ENCODE measurements at places on chromosomes 13 and 19.
A peak's percentile ranks its signal among the peaks of the same experiment; 100 is the strongest.

- no peaks in the 10 kb centered on the region for H3K36me3 ChIP-seq
- H3K4me3 ChIP-seq = no peak overlapping the region
- no peak overlapping the region for H3K27ac ChIP-seq
Observed at GRCh38 chr13:48125794-48126228, 30.9 kb upstream of the MED4 start.

- no peak for DNase-seq
- H3K36me3 ChIP-seq = peaks cover 1% of the 10 kb centered on the region
- H3K4me3 ChIP-seq = no peak overlapping the region
- no peak overlapping the region for H3K27ac ChIP-seq
Observed at GRCh38 chr19:8881512-8881911, 49.3 kb downstream of the MBD3L1 start.

DNA sequence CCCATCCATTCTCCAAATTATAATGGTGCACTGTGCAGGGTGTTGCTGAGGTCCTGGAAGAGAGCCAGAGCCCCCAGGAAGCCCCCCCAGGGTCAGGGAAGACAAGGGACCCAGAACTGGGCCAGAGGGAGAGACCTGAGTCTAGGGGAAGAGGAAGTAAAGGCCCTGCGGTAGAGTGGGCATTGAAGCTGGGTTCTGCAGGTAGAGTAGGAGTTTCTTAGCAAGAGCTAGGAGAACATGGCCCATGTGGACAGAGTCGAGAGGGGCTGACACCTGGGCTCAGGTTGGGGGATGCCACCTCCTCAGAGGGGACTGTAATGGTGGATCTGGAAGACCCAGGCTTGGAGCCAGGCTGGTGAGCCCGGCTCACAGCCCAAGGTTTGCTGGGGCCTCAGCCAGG lies 17.0 kb upstream of the ONECUT3 start:
- no peak overlapping the region for H3K27ac ChIP-seq
- no peak for DNase-seq
- H3K4me3 ChIP-seq = no peak overlapping the region
- no peaks in the 10 kb centered on the region for H3K36me3 ChIP-seq
- H3K27me3 ChIP-seq = peaks cover 36% of the 10 kb centered on the region

DNA sequence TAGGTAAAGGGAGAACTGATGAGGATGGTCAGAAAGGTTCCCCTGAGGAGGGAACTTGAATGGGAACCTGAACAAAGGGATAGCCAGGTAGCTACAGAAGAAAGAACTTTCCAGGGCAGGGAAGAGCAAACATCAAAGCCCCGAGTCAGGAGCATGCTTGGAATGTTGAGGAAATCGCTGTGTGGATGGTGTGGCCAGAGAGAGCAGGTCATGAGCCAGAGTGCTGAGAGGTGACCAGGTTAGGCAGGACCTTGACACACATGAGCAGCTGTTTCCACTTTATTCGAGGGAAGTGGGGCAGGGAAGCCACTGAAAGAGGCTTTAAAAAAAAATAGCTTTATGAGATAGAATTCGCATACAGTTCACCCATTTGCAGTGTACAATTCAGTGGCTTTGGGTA lies 4.4 kb downstream of the RAB8A start:
- DNase-seq = no peak
- peaks cover 1% of the 10 kb centered on the region for H3K36me3 ChIP-seq
- H3K4me3 ChIP-seq = no peak overlapping the region
- H3K27me3 ChIP-seq = no peaks in the 10 kb centered on the region
- peak overlapping the region; percentile 58 for H3K27ac ChIP-seq
- peaks cover 7% of the 10 kb centered on the region for H3K4me1 ChIP-seq

- H3K4me3 ChIP-seq = no peak overlapping the region
- DNase-seq = no peak
- H3K4me1 ChIP-seq = no peaks in the 10 kb centered on the region
- no peaks in the 10 kb centered on the region for H3K27me3 ChIP-seq
- H3K36me3 ChIP-seq = peaks cover 59% of the 10 kb centered on the region
Observed at GRCh38 chr13:95937714-95938320, 115.4 kb downstream of the UGGT2 start.

- peaks cover 2% of the 10 kb centered on the region for H3K4me1 ChIP-seq
- DNase-seq = no peak
- no peak overlapping the region for H3K4me3 ChIP-seq
- H3K27me3 ChIP-seq = peaks cover 46% of the 10 kb centered on the region
- H3K27ac ChIP-seq = no peak overlapping the region
Observed at GRCh38 chr19:51779181-51779580, 15.8 kb upstream of the FPR3 start.

- no peaks in the 10 kb centered on the region for H3K4me1 ChIP-seq
- no peak for DNase-seq
- no peak overlapping the region for H3K27ac ChIP-seq
- peaks cover 10% of the 10 kb centered on the region for H3K36me3 ChIP-seq
Observed at GRCh38 chr13:90732049-90732448, 615.4 kb upstream of the MIR17HG start.

DNA sequence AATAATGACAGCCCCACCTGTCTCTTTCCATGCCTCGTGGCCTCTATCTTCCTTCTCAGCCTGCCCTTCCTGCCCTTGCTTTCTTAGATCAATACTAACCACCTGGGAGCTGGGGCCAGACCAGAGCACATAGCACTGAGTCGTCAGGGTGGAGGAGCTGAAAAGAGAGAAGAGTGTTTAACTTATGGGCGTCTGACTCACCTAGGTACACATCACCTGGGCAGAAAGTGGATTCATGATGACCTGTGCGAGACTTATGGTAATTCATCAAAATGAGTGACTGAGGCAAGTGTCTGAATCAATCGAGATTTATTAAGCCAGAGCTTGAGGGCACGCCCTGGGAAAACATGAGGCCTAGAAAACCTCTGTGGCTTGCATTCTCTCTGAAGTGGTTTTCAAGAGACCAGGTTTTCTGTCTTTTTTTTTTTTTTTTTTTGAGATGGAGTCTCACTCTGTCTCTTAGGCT lies 19.2 kb downstream of the CEACAM6 start:
- no peak overlapping the region for H3K4me3 ChIP-seq
- H3K36me3 ChIP-seq = peaks cover 3% of the 10 kb centered on the region
- no peaks in the 10 kb centered on the region for H3K27me3 ChIP-seq
- no peak overlapping the region for H3K27ac ChIP-seq
- no peaks in the 10 kb centered on the region for H3K4me1 ChIP-seq

DNA sequence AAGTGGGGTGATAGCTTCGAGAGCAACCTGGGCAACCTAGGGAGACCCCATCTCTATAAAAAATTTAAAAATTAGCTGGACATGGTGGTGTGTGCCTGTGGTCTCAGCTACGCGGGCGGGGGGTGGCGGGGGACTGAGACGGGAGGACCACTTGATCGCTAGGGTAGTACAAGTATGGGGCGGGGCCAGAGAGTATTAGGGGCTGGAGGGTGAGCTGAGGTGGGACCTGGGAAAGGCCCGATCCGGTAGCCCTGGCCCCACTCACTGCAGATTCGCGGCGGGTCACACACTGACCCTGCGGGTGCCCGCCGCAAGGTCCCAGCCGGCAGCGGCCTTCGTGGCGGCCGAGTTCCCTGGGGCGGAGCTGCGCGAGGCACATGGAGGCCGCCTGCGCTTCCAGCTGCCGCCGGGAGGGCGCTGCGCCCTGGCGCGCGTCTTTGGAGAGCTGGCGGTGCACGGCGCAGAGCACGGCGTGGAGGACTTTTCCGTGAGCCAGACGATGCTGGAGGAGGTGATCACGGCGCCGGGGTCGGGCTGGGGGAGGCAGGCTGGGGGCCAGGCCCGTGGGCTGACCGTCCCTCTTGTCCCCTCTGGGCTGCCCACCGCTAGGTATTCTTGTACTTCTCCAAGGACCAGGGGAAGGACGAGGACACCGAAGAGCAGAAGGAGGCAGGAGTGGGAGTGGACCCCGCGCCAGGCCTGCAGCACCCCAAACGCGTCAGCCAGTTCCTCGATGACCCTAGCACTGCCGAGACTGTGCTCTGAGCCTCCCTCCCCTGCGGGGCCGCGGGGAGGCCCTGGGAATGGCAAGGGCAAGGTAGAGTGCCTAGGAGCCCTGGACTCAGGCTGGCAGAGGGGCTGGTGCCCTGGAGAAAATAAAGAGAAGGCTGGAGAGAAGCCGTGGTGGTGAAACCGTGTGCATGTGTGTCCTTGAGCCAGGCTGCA lies 2.0 kb upstream of the ARHGAP45 start:
- H3K4me3 ChIP-seq = peak overlapping the region; percentile 44
- no peak overlapping the region for H3K27ac ChIP-seq
- H3K4me1 ChIP-seq = peaks cover 1% of the 10 kb centered on the region
- H3K27me3 ChIP-seq = peaks cover 23% of the 10 kb centered on the region

DNA sequence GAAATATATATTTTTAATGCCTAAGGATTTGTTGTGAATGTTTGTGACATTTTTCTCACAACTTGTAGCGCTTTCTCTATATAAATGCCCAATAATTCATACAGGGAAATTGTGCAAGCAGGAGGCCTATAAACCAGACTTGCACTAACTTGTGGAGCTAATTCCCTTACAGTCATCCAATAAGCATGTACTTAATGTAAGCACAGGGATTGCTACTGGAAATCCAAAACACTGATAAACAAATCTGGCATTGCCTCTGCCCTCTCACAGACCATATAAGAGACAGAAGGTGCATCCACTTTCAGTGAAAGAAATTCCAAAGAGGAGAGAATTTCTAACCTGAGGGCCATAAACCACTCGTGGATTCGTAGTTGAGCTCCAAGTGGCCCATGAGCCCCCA lies 518.8 kb downstream of the MYO16 start:
- H3K36me3 ChIP-seq = no peaks in the 10 kb centered on the region
- no peak overlapping the region for H3K27ac ChIP-seq
- H3K4me3 ChIP-seq = no peak overlapping the region
- DNase-seq = no peak

DNA sequence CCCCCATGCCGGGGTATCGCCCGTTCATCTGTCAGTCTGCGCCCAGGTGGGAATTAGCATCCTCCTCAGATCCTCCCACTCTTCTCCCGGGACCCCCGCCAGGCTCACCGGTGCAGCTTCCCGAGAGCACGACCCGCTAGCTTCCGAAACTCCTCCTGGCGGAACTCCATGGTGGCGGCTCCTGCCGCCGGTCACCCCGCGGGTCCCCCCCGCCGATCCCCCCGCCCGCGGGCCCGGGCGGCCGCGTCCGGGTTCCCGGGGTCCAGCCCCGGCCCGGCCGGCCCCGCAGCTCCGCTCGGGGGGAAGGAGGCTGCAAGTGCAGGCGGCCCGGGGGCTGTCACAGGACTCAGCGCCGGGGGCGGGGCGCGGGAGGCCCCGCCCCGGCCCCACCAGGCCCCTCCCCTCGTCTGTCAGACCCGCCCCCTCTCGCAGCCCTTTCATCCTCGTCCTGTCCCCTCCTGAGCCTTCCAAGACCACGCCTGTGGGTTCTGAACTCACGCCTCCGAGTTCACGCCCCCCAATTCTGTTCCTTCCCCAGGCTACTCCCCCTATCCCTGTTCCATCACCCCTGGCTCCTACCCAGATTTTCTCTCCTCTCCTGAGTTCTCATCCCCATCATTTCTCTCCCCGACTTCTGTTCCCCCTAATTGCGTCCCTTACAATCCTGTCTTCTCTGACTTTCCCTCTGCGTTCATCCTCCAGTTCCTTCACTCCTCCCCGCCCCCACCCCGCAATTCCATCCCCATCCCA lies at the start of gene SLC17A7:
TSS of gene SLC17A7 (minus strand) at position 318 of the 750 bp plus-strand sequence. CDS start at position 170, 148 bp downstream.
- peaks cover 60% of the 10 kb centered on the region for H3K27me3 ChIP-seq
- H3K36me3 ChIP-seq = peaks cover 2% of the 10 kb centered on the region
- no peak within 1 kb of the TSS for H3K27ac ChIP-seq
- peaks cover 4% of the 10 kb centered on the region for H3K4me1 ChIP-seq
- DNase-seq = no peak
- peak within 1 kb of the TSS; percentile 75 for H3K4me3 ChIP-seq

- peaks cover 30% of the 10 kb centered on the region for H3K4me1 ChIP-seq
- H3K27me3 ChIP-seq = no peaks in the 10 kb centered on the region
- H3K27ac ChIP-seq = no peak overlapping the region
- no peak for DNase-seq
Observed at GRCh38 chr19:33376423-33376822, 2.9 kb downstream of the CEBPG start.

DNA sequence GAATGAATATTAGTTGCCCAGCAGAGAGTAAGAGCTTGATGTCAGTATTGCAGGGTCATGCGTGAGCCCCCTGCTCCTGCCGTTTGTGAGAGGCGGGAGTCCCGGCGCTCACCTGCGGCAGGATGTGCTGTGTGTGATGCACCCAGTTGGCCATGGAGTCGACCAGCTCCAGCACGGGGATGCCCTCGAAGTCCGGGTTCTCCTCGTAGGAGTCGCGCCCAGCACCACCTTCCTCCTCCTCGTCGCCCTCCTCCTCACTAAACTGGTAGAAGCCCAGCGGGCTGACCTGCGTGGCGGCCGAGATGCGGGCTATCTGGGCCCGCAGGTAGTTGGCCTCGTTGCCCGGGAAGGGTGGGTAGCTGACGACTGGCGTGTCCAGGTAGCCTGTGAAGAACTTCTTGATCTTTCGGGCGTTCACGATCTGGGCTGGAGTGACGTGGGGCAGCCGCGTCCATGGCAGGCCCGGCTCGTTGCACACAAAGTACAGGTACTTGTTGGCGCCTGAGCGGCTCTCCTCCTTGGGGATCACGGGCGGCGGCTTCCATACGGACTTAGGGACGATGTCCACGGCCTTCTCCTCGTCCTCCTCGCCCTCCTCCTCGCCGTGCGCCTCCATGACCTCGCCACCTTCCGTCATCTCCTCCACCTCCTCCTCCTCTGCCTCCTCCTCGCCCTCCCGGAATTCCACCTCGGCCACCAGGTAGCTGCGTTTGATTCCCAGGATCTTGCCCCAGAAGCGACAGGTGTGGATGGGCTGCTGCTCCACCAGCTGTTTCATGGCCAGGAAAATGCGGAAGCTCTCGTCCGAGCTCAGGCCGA lies 10.8 kb downstream of the RSPH6A start:
- DNase-seq = no peak
- no peaks in the 10 kb centered on the region for H3K4me1 ChIP-seq
- H3K27ac ChIP-seq = no peak overlapping the region
- H3K27me3 ChIP-seq = peaks cover 8% of the 10 kb centered on the region
- H3K36me3 ChIP-seq = no peaks in the 10 kb centered on the region
- H3K4me3 ChIP-seq = no peak overlapping the region

DNA sequence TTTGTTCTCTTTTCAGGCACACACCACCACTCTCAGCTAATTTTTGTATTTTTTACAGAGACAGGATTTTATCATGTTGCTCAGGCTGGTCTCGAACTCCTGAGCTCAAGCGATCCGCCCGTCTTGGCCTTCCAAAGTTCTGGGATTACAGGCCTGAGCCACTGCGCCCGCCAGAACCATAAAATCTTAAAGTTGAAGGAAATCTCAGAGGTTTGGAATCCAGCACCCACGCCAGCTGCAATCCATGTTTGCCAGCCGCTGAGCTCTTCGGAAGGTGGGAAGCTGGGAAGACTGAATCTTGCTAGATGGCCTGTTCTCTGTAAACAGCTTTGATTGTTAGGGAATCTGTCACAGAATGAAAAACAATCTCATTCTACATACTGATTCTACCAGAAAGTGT lies 38.5 kb downstream of the SPATA13 start:
- H3K27ac ChIP-seq = no peak overlapping the region
- no peaks in the 10 kb centered on the region for H3K27me3 ChIP-seq

GRCh38 chr13:43805071-43805468 lies 18.3 kb upstream of the ENOX1 start:
- peaks cover 8% of the 10 kb centered on the region for H3K27me3 ChIP-seq
- peaks cover 1% of the 10 kb centered on the region for H3K4me1 ChIP-seq
- H3K36me3 ChIP-seq = no peaks in the 10 kb centered on the region
- no peak overlapping the region for H3K27ac ChIP-seq
- no peak overlapping the region for H3K4me3 ChIP-seq

- peak; percentile 55 for DNase-seq
- H3K36me3 ChIP-seq = no peaks in the 10 kb centered on the region
- peak overlapping the region; percentile 35 for H3K4me3 ChIP-seq
- H3K4me1 ChIP-seq = peaks cover 26% of the 10 kb centered on the region
- peak overlapping the region; percentile 97 for H3K27ac ChIP-seq
Observed at GRCh38 chr19:17248011-17248776, 2.5 kb upstream of the NR2F6 start.

GRCh38 chr13:23790577-23791170 lies 98.5 kb downstream of the MIPEP start:
- H3K36me3 ChIP-seq = peaks cover 5% of the 10 kb centered on the region
- peaks cover 8% of the 10 kb centered on the region for H3K4me1 ChIP-seq
- H3K27me3 ChIP-seq = no peaks in the 10 kb centered on the region
